Stimulated activated CD4-positive, alpha-beta T cell treated with anti-CD3 and anti-CD28 coated beads, TNF-alpha, amount 100 ng/mL, for 1 hour (primary cell): ENCODE measurements at places on chromosomes 7 and 10.

- DNase-seq = no peak
Measured at GRCh38 chr7:90677486-90678404, 81.6 kb downstream of the CDK14 start.

GRCh38 chr7:101390901-101391301 lies 28.2 kb downstream of the COL26A1 start:
- DNase-seq = no peak

DNA sequence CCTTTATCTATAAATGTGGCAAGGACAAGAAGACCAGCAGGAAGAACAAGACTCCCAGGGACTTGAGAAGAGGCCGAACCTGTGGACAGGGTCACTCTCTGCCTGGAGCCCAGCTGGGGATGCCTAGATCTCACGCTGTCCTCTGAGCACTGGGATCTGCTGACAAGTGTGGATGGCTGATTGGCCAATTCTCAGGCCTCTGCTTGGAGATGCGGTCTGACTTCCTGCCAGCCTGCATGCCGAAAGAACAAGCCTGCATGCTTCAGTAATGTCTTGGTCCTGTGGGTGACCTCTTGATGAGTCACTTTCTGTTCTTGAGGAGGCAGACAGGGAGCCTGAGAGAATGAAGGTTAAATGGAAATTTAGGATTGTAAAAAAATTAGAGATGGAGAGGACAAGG lies 84.7 kb downstream of the TMEM178B start:
- DNase-seq = no peak

- no peak for DNase-seq
Measured at GRCh38 chr7:18457832-18458231, 37.7 kb upstream of the HDAC9 start.

GRCh38 chr10:5976512-5977470 lies 552 bp downstream of the IL15RA start:
- no peak for DNase-seq
